ENCODE measurements at places on chromosomes 3 and 15. TPM values are rescaled to one million over a fixed set of nuclear protein-coding genes. Genes with fewer than 3 reads are reported as not detected.

Gene SAMMSON
- total RNA-seq = not detected

Gene C3orf20
- not detected for total RNA-seq

Gene ACSBG1
- not detected for total RNA-seq

Gene STRIT1
- total RNA-seq = not detected

Gene IFT57
- total RNA-seq = 48.4 TPM

Gene ROPN1
- not detected for total RNA-seq

Gene EHHADH
- 16.1 TPM for total RNA-seq

Gene RUBCN
- total RNA-seq = 4.9 TPM
